ENCODE measurements at places on chromosomes 16 and 17.
A peak's percentile ranks its signal among the peaks of the same experiment; 100 is the strongest.

- no peak for DNase-seq
These were observed 336.7 kb upstream of the ZFHX3 start for GRCh38 chr16:73384506-73385089.

DNA sequence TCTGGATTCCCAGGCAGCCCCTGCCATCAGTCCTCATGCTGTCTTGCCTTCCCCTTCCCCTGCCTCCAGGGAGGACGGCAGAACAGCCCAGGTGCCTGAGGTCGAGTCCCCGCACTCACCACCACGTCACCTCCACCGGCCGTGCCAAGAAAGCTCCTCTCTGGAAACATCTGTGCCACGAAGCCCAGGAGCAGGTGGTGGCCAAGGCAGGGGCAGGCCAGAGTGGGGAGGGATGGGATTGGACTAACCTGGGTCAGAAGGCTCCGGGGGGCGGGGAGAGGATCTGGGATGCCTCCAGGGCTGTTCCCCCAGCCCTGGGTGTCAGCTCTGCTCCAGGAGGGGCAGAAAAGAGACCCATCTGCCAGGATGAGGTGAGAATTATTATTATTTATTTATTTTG lies 7.4 kb upstream of the DPEP1 start:
- DNase-seq = no peak

DNA sequence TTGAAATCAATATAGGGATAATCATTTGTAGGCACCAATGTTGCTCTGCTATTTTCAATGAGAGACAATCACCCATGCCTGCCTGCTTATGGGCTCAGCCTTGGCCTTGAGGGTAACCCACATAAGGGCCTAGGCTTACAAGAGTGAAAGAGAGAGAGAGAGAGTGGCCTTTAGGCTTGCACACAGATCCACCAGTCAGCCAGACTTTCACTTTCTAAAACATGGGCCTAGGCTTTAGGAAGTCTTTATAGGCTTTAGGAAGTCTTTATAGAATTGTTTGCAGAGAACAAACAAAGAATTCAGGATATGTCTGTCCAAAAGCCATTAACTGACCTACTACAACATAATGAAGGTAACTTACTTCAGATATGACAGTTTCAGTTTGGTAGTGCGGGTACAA lies 3.4 kb downstream of the ABCA9 start:
- no peak for DNase-seq

DNA sequence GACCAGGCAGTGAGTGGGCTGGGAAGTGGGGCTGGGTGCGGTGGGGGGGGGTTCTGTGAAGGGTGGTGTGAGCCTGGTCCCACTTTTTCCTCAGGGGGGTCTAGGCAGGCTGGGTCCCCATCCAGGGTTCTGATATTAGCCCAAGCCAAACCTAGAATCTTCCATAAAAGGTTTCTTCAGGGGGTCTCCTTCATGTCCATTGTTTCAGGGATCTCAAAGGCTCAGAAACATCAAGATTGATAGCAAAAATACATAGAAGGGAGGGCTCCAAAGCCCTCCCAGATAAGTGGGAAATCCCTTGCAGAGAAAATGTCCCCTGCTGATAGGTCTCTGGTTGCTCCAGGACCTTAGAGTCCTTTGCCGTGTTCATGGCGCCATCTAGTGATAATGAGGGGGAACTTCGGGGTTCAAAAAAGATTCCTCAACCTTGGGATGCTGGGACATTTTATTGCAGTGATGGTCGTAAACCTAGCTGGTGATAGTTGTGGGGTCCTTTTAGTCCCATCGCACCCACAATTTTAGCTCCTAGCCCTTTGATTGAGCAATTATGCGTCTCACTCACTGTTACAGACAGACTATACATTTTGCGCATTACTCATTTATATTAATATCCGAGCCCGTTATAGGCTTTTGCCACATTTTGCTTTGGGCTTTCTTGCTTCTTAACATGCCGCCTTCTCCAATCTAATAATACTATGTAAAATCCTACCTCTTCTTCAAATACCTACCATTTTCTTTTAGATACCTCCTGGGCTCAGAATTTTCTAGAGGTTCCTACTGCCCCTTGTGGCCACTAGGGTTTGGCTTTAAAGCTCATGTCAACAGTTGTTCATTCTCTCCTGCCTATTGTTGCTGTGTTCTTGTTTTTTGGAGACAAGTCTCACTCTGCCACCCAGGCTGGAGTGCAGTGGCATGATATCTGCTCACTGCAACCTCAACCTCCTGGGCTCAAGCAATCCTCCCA lies 35.1 kb downstream of the IGF2BP1 start:
- DNase-seq = peak; percentile 7

GRCh38 chr16:27729516-27730304 lies 179.8 kb downstream of the KATNIP start:
- DNase-seq = no peak

DNA sequence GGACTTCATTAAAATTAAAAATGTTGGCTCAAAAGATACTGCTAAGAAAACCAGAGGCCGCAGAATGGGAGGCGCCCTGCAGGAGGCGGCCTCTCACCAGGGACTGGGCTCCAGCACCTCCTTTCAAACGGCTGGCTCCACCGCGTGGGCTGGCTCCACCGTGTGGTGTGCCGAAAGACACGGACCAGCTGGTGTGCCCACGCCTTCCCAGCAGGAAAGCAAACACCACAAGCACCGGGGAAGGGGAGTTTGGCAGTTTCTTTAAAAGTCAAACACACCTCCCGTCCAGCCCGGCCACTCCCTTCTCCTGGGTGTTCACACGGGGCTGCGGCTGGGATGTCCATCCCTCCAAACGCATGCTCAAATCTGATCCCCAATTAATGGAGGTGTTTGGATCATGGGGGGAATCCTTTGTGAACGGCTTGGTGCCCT lies 13.9 kb downstream of the HAGH start:
- DNase-seq = peak; percentile 17

- DNase-seq = no peak
These were observed 83.2 kb upstream of the CLEC18A start for GRCh38 chr16:69867784-69868560.

DNA sequence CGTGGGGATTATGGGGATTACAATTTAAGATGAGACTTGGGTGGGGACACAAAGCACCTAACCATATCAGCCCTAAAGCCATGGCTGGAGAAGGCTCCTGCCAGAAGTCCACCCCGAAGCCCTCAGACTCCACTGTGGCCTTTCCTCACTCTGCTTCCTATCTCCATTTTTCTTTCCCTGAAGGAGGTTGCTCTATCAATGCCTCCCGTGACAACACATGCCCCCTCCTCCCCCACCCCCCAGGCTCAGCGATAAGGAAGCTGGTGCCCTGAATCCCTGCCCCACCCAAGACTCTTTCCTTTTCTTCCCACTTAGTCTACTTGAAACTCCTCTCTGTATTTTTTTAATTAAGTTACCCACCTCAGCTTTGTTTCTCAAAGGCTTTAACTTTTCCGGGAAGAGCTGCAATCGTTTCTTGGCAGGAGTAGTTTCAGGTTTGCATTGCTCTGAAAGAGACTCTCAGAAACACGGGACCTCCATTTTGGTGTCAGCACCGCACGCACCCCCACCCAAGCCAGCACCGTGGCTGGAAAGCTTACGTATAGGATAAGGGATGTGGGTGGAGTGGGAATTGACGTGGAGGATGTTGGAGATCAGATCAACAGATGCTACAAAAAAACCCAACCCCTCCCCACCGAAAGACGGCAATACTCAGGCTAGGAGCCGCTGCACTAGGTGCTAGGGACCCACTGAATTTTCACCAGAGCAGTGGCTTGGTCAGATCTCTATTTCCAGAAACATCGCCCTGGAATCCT lies 15.2 kb upstream of the CA4 start:
- no peak for DNase-seq

DNA sequence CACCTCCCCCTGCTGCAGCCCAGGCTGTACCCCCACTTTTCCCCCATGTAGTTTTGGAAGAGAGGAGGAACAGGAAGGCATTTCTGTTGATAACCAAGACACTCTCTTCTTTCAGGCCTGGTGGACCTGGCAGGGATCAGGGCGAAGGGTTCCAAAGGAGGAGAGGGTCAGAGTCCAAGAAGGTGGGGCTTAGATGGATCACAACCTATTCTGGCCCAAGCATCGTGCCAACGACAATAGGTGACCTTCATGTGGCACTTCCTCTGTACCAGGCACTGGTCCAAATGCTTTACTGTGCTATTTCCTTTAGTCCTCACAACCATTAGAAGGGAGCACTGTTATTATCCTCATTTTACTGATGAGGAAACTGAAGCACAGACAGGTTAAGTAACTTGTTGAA lies 84.3 kb downstream of the TMEM132E start:
- DNase-seq = no peak

DNA sequence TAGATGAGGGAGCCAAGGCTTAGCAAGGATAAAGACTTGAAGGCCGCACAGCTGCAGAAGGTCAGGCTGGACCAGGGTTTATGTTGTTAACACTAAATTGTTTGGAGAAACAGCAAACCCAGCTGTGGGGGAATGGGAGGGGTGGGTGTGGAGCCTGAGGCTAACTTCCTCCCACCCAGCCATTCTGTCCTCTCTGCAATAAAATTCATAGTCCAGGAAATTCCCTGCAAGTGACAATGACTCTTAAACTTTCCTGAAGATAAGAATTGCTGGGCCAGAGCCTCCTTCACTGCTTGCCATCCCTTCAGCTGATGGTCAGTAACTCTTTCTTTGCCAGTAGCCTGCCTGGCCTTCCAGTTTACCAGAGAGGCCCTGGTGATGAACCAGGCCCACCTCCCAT lies 19.4 kb upstream of the ATP5MC1 start:
- no peak for DNase-seq

DNA sequence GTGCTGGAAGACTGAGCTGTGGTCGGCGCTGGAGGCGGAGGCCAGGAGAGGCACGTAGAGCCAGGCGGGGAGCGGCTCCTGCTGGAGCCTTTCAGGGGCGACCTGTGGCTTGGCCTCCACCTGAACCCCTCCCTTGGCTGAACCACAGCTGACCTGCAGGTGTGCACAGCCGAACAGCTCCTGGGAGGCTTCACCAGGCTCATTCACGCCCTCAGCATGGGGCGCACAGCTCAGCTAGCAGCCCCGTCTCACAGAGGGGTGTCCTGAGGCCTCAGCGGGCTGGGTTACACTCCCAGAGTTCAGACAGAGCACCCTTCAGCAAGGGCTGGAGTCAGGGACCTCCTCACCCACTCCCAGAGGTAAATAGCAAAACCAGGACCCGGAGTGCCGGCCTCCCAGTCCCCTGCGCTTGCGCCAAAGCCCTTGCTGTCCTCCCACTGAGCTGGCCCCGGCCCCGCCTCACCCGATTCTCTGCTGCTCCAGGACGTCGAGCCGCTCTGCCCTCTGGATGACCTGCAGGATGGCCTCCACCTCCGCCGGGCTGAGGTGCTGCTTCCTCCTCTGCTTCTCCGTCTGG lies 31.7 kb downstream of the RPH3AL start:
- no peak for DNase-seq

- no peak for DNase-seq
These were observed 550.0 kb downstream of the CDH13 start for GRCh38 chr16:83176802-83177201.

DNA sequence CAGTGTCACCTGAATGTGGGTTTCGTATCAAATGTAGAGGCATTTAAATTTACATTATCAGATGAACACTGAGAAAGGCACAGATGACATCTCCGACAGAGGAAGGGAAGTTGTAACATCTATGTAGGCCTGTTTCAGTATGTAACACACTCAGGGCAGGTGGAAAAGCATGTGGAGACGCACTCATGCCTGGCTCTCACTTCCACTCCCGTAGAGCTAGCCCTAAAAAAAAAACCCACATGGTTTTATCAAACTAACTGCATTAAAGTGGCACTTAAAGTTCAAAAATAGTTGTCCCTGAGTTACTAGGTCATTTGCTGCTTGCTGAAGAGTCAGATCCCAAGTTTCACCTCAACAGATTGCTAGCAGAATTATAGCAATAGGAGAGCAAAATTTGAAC lies 6.1 kb upstream of the ANKFY1 start:
- DNase-seq = no peak

DNA sequence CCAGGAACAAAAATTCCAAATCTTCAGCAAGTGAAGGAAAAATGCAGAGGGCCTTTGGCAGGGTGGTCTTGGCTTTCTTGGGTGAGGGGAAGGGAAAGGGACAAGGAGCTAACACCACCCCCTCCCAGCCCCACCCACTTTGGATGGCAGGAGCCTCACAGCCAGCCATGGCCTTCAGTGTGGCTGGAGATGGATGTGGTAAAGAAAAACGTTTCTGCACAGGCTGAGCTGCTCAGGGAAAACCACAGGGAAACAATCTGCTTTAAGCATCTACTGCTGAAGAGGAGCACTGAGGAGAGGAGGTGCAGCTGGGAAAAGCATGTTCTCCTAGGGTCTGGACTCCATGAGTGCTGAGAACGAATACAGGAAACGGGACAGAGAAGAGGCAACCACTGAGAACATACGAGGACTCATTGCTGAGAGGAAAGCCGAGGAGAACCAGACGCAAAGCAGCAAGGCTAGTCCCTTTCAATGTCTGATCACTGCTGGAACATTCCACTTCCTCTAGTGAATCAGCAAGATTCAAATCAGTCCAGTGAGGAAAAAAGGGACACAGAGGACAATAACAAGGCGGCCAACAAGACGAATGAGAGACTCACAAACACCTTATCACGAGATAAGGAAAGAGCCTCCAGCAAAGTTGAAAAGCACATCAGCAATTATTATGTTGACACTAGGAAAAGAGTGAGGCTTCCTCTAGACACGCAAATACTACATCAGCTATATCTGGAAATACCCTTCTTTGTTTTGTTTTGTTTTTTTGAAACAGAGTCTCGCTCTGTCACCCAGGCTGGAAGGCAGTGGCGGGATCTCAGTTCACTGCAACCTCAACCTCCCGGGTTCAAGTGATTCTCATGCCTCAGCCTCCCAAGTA lies 41.7 kb downstream of the ZZEF1 start:
- no peak for DNase-seq
